HTR-8/SVneo (cell line): ENCODE measurements at places on chromosomes 1 and 21.
A peak's percentile ranks its signal among the peaks of the same experiment; 100 is the strongest.

DNA sequence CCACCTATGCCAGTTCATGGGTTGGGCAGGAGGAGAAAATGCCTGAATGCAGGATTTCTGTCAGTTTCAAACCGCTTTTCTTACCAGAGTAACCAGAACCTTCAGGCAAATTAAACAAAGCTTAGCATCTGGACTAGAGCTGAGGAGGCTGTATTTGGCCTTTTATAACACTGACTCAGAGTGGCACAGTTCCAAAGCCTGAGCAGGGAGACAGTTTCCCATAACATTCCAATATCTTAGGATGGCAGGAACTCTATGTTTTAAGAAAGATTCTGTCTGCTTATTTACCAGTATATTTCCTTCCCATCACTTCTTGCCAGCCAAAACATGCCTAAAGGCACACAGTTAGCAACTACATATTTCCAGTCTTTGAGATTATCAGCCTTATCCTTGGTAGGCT lies 46.8 kb downstream of the UBR4 start:
- no peak for DNase-seq

DNA sequence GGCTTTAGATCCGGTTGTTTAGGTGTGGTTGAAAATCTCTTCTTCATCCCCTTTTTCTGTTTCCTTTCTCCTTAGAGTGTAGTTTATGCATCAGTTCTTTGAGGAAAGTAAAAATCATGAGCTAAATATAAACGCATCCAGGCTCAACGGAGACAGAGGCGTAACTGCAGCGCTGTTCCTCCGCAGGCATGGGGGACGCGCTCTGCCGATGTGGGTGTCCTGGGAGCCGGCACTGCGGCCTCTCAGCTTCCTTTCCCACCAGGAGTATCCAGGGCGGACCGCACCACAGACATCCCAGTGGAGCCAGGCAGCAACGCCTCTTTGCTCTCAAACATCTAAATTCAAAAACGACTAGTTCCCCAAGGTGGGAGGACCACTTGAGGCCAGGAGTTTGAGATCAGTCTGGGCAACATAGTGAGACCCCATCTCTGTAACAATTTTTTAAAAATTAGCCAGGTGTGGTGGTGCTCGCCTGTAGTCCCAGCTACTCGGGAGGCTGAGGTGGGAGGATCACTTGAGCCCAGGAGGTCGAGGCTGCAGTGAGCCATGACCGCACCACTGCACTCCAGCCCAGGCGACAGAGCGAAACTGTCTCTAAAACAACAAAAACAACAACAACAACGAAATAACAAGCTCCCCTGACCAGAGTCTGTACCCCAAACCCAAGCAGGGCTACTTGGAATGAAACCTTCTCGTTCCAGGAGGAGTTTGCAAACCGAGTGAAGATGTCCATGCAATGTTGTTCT lies 16.4 kb downstream of the SLC45A1 start:
- DNase-seq = no peak

DNA sequence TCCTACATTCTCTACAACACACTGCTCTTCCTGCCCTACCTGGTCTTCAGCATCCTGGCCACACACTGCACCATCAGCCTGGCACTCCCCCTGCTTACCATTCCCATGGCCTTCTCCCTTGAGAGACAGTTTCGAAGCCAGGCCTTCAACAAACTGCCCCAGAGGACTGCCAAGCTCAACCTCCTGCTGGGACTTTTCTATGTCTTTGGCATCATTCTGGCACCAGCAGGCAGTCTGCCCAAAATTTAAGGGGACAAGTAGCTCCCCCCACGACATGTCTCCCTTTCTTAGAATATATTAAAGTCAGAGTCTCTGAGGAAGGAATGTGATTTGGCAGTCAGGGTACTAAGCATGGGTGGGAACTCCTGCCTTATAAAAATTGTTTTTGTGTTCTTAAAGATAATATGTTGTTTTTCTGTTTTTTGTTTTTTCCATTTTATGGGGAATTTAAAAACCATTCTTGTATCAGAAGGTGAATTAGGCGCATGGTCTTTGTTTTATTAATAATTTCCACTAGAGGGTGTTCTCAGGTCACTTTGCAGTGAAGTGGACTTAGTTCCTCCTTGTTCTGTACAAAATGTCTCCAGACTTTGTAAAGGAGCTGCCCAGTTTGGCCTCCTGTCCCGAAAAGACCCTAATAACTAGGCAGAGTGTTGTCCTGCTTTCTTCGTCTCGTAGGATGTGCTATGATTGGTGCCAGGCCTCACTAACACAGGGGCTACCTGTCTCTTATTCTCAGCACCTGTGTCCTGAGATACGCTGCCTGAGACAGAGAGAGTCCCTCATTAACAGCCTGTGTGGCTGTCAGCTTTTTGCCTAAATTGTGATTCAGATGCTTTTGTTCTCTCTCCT lies 13.1 kb downstream of the UBIAD1 start:
- DNase-seq = peak; percentile 26

DNA sequence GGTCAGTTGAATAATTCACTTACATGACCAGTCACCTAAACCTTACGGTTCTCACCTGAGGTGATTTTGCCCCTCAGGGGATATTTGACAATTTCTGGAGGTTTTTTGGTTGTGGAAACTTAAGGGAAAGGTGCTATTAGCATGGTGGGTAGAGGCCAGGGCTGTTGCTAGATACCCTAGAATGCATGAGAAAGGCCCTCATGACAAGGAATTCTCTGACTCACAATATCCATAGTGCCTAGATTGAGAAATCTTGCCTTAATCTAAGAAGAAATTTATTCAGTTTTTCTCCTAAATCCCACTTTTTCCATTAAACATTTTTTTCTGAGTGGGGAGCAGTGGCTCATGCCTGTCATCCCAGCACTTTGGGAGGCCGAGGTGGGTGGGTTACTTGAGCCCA lies 119.7 kb downstream of the TGFB2 start:
- DNase-seq = no peak

DNA sequence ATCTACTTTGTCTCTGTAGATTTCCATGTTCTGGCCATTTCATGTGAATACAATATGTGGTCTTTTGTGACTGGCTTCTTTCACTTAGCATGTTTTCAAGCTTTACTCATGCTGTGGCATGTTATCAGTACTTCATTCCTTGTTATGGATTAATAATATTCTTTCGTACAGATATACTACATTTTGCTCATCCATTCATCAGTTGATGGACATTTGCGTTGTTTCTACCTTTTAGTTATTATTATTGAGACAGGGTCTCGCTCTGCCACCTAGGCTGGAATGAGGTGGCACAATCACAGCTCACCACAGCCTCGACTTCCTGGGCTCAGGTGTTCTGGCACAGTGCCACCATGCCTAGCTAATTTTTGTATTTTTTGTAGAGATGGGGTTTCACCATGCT lies 21.4 kb downstream of the SFPQ start:
- no peak for DNase-seq

- no peak for DNase-seq
Observed at GRCh38 chr1:99638853-99639252, 7.1 kb upstream of the PALMD start.

- DNase-seq = no peak
Observed at GRCh38 chr1:15157524-15158399, 4.2 kb downstream of the TMEM51 start.

- DNase-seq = no peak
Observed at GRCh38 chr1:5444396-5444795, 547.8 kb downstream of the NPHP4 start.

GRCh38 chr1:169745015-169745861 lies 11.4 kb upstream of the SELE start:
- DNase-seq = no peak
